ENCODE measurements at places on chromosomes 7 and 10.

DNA sequence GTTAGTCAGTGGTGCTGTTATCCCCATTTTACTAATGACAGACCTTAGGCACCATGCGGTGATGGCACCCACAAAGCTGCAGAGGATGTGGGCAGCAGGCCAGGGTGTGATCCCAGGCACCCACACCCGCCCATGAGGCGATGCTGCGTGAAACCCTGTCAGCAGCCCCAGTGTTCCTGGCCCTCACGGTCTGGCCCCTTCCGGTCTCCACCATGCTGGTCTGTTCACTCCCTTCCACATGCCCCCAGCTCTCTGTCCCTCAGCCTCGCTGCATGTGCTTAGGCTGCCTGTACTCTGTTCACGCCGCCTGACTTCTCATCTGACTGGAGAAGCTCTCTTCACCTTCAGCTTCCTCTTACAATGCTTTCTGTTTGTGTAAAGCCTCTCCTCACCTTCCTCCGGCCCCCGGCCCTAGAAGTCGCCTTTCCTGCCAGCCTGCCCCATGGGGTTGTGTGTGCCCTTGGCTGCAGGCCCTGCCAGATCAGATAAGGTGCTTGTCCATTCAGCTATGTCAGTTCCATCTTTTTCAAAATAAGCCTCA lies 17.6 kb upstream of the ORAI2 start:
- no peak for DNase-seq

DNA sequence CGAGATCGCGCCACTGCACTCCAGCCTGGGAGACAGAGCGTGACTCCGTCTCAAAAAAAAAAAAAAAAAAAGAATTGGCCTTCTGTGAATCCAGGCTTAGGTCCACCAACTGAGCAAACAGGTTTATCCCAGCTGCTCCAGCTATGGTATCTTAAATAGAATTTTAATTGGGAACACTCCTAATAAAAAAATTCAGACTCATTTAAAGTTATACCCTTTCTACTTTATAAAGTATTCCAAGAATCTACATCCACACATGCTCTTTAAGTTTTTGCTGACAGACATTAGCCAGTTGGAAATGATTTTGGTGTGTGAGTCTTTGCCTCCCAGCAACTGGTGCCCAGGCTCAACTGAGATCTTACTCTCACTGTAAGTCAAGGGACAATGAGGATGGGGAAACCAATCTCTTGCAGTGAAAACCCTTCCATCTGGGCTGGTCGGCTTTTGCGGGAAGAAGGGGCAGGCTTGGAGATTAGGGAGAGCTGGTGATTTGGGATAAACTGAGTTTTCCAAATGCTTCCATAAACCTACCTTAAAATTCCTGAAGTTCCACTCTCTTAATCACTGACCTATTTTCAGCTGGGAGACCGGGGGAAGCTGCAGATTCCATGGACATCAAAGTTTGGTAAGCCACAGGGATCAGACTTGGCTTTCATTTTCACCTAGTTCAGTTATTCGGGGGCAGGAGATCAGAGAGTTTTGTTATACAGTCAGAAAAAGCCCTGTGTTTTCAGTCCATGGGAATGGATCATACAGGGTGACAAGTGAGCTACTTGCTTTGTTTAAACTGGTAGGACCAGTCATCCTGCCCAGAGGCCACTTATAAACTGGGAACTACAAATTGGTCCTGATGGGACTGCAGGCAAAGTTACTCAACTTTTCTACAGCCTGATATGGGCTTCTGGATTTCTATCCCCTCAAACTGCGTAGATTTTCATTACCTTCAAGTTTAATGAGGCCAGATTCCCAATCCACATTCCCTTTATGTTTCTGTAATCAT lies 89.3 kb upstream of the ZNF746 start:
- DNase-seq: peak; percentile 14

DNA sequence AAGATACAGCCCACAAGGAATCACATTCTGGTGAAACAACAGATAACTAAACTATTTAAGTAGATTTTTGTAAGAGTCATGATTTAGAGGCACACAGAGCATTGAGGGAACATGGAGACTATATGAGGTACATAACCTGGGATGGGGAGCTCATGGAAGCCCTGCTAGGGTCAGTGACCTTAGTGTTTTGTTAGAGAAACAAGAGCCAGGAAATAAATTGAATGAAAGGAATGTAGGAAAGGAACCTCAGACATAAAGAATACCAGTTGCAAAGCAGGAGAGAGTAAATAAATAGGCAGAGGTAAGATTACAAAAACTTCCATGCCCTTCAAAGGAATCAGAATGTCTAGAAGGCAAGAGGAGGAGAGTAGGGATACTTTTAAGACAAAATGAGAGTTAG lies 1076.9 kb downstream of the CNTNAP2 start:
- no peak for DNase-seq

DNA sequence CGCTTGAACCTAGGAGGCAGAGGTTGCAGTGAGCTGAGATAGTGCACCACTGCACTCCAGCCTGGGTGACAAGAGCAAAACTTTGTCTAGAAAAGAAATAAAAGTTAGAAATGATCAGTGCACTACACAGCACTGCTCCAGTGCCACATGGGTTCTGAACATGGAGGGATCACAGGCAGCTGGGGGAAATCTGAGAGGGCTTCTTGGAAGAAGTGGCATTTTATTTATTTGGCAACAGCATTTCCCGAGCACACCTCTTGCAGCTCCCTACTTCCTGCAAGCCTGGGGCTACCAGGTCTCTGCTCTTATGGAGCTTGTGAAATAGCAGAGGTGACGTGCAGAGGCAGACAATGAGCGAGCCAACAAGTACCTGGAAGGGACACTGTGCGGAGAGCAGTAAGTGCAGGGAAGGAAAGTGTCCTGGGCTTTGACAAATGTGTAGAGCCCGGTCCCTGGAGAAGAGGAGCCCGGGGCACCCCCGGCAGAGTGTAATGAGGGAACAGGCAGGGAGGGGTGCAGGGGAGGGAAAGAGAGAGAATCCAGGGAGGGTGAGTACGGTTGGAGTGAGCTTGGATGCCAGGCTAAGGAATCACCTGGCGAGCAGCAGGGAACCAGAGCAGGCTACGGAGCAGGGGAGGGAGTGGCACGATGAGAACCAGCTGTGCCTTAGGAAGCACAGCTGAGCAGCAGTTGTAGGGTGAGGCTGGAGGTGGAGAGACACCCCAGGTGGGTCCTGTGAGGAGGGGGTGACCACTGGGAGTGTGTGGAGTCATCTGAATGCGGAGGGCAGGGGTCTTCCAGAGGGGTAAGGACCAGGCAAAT lies 104.6 kb upstream of the CTBP2 start:
- DNase-seq: no peak

DNA sequence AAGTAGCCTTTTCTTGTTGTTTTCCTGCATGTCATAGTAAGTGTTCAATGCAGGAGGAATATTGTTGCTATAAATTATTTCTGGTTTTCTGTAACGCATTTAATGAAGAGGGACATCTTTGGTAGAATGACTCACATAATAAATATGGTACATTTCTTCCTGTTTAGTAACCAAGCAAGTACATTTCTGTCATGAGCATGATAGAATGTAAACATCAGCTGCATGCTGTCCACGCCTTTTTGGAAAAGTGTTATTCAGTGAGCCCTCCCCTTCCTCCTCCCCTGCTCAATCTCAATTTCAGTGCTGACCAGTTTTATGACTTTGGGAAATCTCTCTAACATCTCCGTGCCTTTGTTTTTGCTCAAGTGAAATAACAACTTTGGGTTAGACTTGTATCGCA lies 664.0 kb downstream of the XPNPEP1 start:
- no peak for DNase-seq

- DNase-seq: no peak
Measured at GRCh38 chr7:128946936-128947830, 9.5 kb downstream of the IRF5 start.

- no peak for DNase-seq
Measured at GRCh38 chr7:135684699-135685098, 22.4 kb downstream of the STMP1 start.

GRCh38 chr10:28713626-28714352 lies 36.5 kb downstream of the BAMBI start:
- DNase-seq: no peak

DNA sequence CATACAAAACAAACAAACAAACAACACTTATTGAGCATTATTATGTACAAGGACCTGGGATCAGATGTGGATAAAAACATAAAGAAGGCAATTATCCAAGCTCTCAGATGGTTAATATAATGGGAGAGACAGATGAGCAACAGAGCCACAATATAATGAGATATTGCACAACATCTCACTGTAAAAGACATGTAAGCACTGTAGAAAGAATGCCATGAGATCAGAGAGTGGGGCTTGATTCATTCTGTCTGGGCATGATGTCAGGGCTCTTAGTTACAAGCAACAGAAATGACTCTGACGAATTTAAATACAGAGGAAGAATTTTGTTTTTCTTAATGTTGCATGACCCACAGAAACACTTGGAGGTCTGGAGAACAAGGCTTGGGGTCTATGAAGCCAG lies 164.7 kb upstream of the PLXDC2 start:
- no peak for DNase-seq

GRCh38 chr7:47218378-47219176 lies 363.3 kb downstream of the TNS3 start:
- no peak for DNase-seq

DNA sequence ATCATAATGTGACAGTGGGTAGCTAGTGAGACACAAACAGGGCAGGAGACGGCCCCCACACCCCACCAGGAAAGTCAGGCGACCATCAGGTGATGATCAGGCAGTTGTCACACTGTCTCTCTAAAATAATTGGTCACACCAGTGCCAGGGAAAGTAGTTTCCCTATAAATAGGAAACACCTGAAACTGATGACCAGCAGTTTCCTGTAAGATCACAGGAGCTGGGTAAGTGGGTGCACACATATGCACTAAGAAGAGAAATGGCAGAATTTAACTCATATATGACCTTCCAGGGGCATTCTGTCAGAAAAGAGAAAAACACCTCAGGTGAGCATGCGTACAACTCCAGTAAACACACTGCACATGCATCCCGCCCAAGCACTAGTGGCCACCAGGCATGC lies 620.5 kb upstream of the GHITM start:
- no peak for DNase-seq

- no peak for DNase-seq
Measured at GRCh38 chr7:97818066-97818663, 54.0 kb downstream of the ASNS start.

- no peak for DNase-seq
Measured at GRCh38 chr7:78770422-78771410, 682.8 kb downstream of the MAGI2 start.

GRCh38 chr7:14894826-14895225 lies 7.7 kb downstream of the DGKB start:
- no peak for DNase-seq

GRCh38 chr10:120671491-120671890 lies 179.7 kb upstream of the WDR11 start:
- no peak for DNase-seq

DNA sequence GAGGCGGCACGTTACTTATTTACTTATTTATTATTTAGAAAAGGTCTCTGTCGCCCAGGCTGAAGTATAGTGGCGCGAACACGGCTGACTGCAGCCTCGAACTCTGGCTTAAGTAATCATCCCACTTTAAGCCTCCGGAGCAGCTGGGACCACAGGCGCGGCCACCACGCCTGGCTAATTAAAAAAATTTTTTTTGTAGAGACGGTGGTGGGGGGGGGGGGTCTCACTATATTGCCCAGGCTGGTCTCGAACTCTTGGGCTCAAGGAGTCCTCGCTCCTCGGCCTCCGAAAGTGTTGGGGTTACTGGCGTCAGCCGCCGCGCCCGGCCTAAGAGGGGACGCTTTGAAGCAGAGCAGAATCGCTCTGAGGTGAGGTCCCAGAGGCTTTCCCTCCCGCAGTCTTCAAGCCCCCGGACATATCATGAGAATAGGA lies 675 bp upstream of the FRAT2 start:
- DNase-seq: no peak

- DNase-seq: no peak
Measured at GRCh38 chr7:137417464-137417863, 73.9 kb upstream of the PTN start.

DNA sequence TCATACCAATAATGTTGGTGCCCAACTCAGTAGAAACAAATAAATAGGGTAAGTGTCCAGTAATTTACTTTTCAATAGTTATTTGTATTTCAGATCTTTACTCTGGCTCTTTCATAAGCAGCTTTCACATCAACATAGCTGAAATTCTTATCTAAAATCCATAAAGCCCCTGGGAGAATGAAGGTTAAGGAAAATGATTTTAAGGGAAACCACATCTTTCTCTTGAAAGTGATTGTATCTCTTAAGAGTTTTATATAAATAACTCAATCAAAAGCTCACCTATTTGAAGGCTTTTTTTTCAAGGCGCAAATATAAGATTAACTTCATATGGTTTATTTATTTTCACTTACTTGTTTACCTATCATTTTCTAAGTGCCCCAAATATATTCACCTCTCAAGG lies 324.4 kb downstream of the HGF start:
- no peak for DNase-seq

DNA sequence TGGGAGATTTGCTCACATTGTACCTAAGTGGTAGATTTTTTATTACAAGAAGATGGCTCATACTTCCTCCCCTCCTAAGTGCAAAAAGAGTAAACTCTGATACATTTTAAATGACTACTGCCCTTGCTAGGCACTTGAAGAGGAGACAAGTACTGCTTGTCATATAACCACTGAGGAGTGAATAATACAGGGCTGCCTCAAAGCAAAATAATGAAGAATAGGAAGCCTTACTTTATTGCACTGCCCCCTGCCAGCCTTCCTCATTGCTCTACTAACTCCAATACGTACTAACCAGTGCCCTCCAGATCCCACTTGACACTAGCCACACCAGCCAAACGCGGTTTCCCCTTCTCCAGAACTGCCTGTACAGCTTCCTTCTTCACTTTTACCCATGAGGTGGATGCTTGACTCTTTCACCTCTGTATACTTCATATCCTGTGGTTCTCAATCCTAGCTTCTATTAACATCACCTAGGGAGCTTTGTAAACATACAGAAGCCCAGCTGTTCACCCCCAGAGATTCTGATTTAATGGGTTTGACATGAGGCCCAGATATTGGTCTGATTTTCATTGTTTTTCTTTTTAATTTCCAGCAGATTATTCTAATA lies 11.7 kb upstream of the MTERF1 start:
- DNase-seq: no peak

DNA sequence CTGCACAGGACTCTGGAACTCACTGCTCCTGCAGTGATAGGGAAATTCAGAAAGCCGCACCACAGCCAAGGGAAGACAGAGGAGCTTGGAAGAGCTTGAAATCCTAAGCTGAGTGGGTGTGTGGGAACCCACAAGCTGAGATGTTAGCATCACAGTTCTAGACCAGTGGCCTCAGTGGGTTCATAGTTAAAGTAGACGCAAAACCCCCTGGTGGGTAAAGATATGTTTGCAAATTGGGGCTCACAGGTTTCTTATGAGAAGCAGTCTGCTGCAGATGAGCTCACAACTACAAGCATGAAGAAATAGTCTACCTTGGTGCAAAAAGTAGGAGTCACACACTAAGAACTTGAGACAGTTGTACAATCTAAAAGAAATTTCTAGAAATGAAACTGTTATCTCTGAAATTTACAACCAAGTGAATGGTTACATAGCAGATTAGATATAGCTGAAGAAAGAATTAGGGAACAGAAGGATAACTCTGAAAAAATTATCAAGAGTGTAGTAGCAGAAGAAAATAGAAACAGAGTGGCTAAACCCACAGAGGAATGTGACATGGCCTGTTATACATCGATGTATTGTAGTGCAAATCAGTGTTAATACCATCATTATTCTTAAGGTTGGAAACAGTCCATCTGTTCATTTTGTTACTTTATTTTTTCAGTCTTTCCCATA lies 77.2 kb downstream of the DYNC2I1 start:
- no peak for DNase-seq
